Inflammatory macrophage treated with lipopolysaccharide for 1 hour (primary cell): ENCODE measurements at places on chromosomes 11 and 22.
A peak's percentile ranks its signal among the peaks of the same experiment; 100 is the strongest.

DNA sequence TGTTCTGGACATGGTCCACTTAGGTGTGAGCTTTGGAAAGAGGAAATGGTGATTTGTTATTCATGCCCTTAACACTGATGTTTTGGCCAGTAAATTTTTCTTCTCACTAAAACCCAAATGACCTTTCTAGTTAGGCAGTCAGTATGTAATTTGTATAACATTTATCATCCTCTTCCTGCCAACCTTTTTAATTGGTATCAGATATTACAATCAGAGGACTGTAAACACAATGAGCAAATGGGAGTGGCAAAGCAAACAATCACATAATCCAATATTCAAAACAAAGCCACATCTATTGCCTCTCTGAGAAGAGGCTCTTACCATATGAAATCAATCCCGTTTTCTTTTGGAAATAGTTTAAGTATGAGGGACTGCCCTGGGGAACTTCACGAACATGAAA lies 49.1 kb downstream of the BBOX1 start:
- DNase-seq, result no peak

DNA sequence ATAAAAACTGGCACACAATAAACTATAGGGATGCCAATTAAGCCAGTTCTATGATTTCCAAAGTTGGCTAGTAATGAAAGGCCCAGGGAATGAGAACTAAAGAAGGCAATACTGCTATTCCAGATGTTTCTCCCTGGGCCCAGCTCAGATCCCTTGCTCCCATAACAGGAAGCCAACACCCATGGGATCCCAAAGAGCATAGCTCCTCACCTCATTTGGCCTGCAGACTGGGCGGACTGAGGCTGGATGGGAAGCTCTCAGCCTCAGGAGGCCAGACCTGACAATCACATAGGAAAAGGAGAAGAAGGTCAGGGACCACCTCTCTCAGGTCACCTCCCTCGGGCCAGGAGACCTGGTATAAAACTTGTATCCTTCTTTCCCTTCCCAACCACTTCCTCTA lies 5.3 kb downstream of the TBC1D10A start:
- no peak for DNase-seq

GRCh38 chr11:118401880-118402590 lies 629 bp downstream of the ATP5MG start:
- peak; percentile 35 for DNase-seq

- no peak for DNase-seq
Observed at GRCh38 chr22:29103121-29103520, 30.3 kb downstream of the KREMEN1 start.

GRCh38 chr11:34468209-34468841 lies 29.6 kb downstream of the CAT start:
- peak; percentile 43 for DNase-seq

DNA sequence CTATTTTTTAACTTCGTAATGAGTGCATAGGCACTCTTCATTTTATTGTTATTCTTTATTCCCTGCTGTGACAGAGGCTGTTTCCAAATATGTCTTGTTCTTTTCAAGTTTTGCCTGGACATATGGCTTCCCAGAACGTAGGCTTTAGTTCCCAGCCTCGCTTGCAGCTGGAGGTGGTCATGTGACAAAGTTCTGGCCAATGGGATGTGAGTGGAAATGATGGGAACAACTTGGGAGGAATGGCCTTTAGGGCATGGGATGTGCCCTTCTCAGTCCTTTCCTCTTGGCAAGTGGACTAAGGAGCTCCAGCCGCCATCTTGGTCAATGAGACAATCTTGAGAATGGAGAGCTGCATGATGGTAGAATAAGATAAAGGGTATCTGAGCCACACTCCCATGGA lies 70.8 kb upstream of the EIF3D start:
- DNase-seq, result no peak

- DNase-seq, result no peak
Observed at GRCh38 chr22:45407793-45408192, 5.6 kb downstream of the SMC1B start.
